Mesangial cell (primary cell): ENCODE measurements at places on chromosomes 5 and 9. TPM values are rescaled to one million over a fixed set of nuclear protein-coding genes. Genes with fewer than 3 reads are reported as not detected.

The PCDHA9 gene
- under 0.01 TPM in 1 of 2 replicates, not detected in the other for total RNA-seq

The LVRN gene
- 0.49 TPM in 1 of 2 replicates, not detected in the other for total RNA-seq

The SLC4A9 gene
- total RNA-seq: 0.13 TPM in 1 of 2 replicates, not detected in the other

The SPAG8 gene
- 0.33 and 1.3 TPM in 2 replicates for total RNA-seq

The ARID3C gene
- 0.51 TPM in 1 of 2 replicates, not detected in the other for total RNA-seq
